ENCODE measurements at places on chromosomes 5 and 9.
A peak's percentile ranks its signal among the peaks of the same experiment; 100 is the strongest.

- no peak for DNase-seq
Measured at GRCh38 chr5:5969942-5970483, 408.3 kb downstream of the MED10 start.

GRCh38 chr5:76472335-76473008, 69.4 kb downstream of the IQGAP2 start:
- no peak for DNase-seq

DNA sequence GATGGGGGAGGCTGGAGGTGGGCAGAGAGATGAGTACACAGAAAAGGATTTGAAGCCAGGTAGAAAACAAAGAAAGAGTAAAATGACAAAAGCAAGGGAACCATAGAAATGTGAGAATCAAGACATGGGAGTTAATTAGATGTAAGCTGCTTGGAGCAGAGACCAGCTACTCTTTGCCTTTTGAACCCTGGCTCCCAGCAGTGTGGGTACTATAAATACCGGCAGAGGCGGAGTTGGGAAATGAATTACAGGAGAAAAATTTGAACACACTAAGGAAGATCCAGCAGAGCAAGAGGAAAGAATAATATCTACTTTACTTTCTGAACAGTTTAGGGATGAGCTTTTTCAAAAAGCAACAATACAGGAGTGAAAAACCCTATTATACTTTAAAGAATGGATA, 36.5 kb downstream of the KIF24 start:
- DNase-seq, result no peak

GRCh38 chr5:219460-219863, 1.3 kb downstream of the SDHA start:
- DNase-seq, result peak; percentile 9

- DNase-seq, result no peak
Measured at GRCh38 chr9:131178926-131179325, 53.5 kb downstream of the NUP214 start.

GRCh38 chr9:69900406-69900805, 79.8 kb downstream of the CFAP95 start:
- DNase-seq, result no peak

DNA sequence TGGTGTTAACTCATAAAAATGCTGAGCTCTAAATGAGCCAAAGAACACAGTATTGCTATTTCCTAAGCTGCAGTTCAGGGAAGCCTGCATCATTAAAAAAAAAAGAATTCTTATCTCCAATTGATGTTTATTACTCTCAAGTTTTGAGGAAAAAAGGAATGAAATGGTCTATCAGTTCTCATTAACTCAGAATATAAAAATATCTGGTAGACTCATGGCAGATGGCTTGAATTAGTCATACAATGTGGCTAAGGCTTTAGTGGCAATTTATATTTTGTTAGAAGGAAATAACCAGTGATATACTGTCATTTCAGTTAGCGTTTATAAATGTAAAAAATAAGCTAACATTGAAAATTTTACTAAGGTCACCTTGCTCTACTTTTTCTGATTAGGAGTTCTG, 1403.4 kb upstream of the C9orf72 start:
- DNase-seq, result no peak

DNA sequence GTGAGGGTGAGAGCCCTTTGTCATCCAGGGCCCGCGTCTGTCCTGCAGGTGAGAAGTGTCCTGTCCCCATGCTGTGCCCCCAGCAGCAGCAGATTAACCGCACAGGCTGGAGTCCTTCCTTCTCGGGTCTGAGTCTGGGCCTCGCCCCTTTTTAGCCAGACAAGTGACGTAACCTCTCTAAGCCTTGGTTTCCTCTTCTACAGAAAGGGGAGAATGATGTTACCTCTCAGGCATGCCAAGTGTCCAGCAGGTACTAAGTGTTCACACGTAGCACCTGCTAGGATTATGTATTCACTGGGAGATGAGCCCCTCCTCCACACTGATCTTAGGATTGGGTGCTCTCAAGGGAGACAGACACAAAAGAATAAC, 6.9 kb downstream of the NEURL1B start:
- no peak for DNase-seq

GRCh38 chr5:138867011-138867410, 8.1 kb downstream of the LRRTM2 start:
- DNase-seq, result no peak

GRCh38 chr5:73143716-73144115, 23.3 kb downstream of the TMEM171 start:
- no peak for DNase-seq

DNA sequence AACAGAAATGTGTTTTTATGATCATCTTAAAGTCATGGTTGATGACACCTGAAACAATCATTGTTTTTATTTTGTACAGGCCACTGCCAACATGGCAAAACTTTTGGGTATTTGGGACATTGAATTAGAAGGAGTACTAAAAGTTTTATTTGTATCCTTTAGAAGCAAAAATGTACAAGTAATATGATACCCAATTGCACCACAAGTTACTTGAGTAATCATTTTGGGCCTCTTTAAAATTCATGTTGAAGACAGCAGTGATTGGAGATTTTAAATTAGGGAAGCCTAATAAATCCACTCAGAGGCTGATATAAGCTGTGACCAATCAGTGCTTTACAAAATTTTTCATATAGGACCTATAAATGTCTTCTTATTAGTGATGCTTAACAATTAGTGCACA, 212.9 kb downstream of the MARCHF11 start:
- DNase-seq, result no peak

DNA sequence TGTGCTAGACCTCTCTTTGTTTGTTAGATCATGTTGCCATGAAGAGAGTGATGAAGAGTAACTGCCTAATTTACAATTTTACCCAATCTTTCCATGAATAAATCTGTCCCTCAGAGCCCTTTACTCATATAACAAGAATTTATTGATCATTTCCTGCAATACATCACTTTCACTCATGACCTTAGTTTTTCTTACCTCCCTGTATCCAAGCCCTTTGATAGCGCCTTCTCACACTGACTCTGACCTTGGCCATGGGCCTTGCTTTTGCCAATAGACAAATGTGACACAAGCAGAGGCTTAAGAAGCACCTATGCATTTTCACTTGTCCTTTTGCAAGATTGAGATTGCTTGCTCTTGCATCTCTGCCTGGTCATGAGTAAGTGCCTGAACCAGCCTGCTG, 288.1 kb downstream of the NNT start:
- no peak for DNase-seq

GRCh38 chr5:59104400-59105127, 521.7 kb downstream of the RAB3C start:
- DNase-seq, result no peak

DNA sequence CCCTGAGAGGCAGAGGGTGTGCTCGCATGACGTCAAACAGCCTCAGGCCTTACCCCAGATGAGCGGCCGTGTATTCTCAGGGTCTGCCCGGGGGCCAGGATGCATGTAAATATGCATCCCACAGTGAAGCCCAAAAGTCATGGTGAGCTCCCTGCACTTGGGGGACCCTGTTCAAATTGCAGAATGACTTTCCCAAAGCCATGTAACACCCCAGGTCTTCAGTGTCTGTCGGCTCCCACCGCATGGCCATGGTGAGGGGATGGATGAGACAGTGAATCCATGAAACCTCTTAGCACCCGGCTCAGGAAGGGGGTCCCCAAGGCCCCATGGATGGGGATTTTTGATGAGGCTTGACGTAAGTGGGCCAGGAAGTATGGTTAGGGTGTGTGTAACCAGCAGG, 9.3 kb upstream of the COL5A1 start:
- no peak for DNase-seq

GRCh38 chr5:51732304-51732703, 349.1 kb downstream of the ISL1 start:
- DNase-seq, result no peak

DNA sequence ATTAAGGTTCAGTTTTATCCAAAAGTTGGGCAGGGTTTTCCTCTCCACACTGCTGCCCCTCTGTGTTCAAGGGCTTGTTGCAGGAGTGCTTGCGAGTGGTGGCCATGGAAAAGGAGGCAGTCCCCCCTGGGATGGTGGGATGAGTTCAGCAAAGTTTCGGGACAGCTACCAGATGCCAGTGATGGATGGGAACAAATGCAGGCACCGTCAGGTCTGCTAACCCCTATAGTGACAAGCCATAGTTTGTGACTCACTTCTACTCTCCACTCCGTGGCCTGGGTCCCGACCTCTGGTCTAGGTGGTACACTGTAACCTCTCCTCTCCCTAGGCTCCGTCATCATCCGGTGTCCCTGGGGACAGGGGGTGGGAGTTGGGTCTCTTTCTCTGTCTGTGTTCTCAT, 3.8 kb upstream of the RNF14 start:
- no peak for DNase-seq

DNA sequence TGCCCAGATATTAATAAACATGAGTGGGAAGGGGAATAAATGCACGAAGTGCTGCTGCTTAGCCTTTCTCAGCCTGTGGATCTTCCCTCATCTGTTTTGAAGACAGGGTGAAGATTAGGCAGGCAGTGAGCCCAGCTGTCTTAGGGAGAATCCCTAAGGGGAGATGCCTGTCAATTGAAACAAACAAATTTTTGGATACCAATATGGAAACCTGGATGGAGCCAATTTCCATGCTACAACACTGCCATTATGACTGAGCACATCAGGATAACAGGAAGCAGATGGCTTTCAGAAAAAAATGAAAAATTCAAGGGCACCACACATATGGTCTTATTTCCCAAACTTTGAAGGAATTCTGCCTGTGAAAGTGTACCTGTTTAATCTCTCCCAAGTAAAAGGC, 80.3 kb downstream of the HMHB1 start:
- DNase-seq, result no peak

DNA sequence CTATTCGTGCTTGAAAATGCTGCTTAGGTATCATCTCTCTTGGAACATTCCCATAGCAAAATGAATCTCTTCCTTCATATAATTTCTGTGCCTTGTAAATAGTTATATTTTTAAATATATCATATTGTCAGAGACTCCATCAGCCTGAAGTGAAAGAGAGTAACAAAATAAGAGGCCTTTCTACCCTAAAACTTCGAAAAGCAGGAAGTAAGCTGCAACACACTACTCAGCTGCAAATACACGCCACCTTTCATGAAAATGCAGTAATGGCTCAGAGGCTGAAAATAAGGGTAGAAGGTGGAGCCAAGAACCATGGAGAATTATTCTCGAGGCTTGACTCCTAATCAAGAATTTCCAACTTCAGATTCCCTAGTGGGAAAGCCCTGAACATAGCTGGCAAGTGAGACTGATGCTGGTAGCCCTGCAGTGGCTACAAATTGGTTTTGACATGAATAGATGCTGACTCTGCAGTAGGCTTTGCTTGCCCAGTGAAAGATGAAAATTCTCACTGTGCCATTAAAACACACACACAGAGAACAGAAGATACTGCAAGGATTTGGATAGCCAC, 30.2 kb upstream of the PTGER4 start:
- no peak for DNase-seq

DNA sequence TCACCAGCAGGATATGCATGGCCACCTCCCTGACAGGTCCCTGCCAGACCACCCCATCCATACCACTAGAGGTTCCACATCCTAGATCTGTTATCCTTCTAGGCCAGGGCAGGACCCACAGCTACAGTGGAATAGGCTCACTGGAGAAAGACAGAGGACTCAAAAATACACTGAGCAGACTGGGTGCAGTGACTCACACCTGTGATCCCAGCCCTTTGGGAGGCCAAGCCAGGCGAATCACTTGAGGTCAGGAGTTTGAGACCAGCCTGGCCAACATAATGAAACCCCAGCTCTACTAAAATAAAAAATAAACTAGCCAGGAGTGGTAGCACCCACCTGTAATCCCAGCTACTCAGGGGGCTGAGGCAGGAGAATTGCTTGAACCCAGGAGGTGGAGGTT, 56.5 kb upstream of the TESK1 start:
- DNase-seq, result no peak

- DNase-seq, result no peak
Measured at GRCh38 chr9:135950135-135950682, 11.0 kb downstream of the UBAC1 start.

DNA sequence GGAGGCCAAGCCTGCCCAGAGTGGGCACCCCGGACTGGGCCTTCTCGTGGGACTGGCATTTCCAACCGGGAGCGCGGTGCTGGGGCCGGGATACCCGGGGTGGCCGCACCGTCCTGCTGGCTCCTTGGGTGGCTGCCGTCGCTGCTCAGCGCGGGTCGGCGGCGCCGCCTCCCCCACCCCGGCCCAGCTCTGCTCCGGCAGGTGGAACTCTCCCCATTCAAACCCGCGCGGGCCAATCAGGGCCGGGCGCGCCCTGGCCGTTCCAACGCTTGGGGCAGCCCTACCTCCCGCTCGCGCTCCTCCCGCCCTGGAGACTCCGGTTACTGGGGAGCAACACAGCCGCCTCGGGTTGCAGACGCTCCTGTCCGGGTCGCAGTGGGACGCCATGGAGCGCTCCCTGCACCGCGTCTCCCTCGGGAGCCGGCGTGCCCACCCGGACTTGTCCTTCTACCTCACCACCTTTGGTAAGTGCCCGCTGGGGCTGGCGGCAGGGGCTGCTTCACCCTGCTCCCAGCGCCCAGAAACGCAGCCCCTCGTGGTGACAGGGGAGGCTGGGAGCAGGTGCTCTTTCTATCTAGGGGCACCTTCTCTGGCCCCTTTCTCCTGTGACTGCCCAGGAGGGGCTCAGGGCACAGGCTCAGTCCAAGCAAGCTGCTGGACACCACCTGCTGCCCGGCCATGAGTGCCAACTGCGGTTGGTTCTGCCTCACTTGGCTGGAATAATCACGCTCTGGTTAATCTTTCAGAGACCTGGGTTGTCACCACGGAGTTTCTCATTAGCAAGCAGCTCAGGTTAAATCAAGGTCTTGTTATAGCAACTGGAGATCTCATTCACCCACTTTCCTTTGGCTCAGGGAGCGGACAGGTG, at the start of gene RGS3:
Gene RGS3 (plus strand): TSS at position 310 of the 868 bp plus-strand sequence. CDS start 76 bp downstream, at position 386.
- no peak for DNase-seq

GRCh38 chr9:77534376-77535057, 113.6 kb downstream of the GNA14 start:
- DNase-seq, result no peak

- no peak for DNase-seq
Measured at GRCh38 chr5:65961633-65962032, 35.3 kb downstream of the ERBIN start.

DNA sequence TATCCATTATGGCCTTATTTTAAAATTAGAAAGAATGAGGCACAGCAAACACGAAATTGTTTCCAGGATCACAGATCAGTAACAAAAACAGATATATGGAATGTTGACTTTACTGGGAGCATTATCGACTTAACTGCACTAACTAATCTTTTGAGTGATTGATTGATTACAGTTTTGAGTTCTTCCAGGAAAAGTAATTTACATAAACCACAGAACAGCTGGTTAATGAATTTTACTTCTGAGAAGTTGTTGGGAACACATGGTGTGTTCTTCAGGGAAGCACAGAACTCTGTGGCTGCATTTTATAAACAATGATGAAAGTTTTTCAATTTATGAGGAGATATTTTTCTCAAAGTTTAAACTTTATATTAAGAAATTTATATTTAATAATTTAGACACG, 802.4 kb upstream of the ACO1 start:
- no peak for DNase-seq

GRCh38 chr5:148297731-148298130, 14.5 kb upstream of the SPINK7 start:
- no peak for DNase-seq

GRCh38 chr5:180806351-180807011, 3.9 kb upstream of the MGAT1 start:
- no peak for DNase-seq

GRCh38 chr9:122228191-122228567, 578 bp downstream of the LHX6 start:
- DNase-seq, result no peak

- DNase-seq, result no peak
Measured at GRCh38 chr9:131273856-131274673, 2.2 kb downstream of the FAM78A start.
